ENCODE measurements at places on chromosomes 4 and X.

DNA sequence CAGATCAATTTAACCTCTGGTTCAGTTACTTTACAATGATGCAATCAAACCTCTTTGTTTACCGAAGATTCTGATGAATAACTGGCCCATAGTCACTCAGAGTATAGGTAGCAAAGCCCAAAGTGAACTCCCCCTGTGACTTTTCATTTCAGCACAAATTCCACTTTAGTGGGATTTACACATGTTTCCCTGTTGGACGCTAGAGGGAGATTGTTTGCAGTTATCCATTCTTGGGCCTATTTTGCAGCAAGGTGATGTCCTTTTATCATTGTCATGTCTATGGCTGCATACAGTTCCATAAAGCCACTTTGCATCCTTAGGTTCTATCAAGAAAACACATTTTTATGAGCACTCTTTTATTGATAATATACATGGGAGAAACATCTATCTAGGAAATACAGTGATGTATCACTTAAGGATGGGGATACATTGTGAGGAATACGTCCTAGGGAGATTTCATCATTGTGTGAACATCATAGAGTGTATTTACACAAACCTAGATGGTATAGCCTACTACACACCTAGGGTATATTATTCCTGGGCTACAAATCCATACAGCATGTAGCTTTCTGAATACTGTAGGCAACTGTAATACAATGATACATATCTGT, 14.5 kb upstream of the DKK2 start:
- no peak for DNase-seq

- DNase-seq = peak; percentile 5
Measured at GRCh38 chrX:39258331-39258730, 457.1 kb downstream of the MID1IP1 start.

DNA sequence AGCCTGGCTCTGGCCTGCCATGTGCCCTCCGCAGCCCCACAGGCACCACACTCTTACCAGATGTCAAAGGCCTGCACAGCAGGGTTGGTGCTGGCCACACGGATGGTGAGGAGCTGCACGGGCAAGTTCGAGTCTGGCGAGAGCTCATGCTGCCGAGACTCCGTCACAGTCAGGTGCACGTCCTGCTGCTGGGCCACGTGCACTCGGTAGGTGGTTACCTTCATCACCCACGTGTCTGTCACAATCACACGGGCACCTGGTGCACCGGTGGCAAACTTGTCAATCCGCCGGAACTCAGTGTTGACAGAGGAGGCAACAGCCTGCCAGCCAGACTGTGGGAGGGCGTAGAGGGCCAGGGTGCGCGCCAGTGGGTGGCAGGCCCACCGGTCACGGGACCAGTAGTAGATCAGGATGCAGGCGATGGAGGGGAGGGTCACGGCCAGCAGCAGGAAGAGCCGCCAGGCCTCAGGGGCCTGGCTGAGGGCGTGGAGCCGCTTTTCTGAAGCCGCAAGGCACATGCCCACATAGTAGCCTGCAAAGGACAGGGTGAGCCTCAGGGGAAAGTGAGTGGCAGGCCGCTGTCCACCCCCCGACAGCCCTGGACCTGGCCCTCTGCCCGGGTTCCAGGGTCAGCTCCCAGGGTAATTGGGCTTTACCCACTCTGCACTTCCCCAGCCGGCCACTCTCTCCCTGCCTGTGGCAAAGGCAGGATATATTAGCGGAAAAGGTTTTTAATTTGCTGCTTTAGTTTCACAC, 2.9 kb downstream of the TMEM129 start:
- no peak for DNase-seq

- no peak for DNase-seq
Measured at GRCh38 chr4:187724456-187724855, 271.1 kb upstream of the ZFP42 start.

GRCh38 chrX:1558761-1559468, 21.9 kb upstream of the P2RY8 start:
- DNase-seq = no peak

DNA sequence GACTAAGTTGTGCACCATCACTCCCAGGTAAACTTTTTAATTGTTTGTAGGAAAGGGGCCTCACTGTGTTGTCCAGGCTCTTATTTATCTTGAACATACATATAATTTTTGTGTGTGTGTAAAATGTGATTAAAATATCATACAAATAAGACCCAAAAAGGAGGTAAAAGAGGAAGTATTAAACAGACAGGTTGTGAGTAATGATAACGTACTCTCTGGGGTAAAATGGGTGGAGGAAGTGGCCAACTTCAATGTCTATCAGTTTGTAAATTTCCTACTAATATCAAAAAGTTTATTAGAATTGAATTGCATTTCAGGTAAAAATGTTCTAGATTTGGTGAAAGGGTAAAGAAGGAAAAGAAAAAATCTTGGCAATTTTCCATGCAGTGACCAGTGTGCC, 48.8 kb downstream of the SULT1E1 start:
- no peak for DNase-seq

DNA sequence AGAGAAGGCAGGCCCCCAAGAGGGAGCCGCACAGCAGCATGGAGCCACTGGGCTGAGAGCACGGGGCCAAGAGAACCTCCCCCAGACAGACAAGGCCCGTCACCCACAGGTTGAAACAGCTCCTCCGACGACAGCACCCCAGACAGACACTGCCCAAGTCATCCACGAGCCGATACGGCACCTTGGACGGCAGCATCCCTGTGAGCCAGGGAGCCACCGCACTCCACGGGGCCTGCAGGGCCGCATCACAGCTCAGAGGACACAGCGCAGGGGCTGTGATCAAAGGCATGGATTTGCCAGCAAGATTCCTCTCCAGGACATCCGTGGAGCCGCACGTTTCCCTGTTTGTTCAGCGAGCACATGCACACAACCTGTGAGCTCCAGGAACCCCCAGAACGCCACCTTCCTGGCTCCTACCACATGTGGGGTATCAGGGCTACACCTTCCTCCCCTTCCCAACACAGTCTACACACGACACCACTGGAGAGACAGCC, 3.9 kb downstream of the CTBP1 start:
- DNase-seq = no peak

DNA sequence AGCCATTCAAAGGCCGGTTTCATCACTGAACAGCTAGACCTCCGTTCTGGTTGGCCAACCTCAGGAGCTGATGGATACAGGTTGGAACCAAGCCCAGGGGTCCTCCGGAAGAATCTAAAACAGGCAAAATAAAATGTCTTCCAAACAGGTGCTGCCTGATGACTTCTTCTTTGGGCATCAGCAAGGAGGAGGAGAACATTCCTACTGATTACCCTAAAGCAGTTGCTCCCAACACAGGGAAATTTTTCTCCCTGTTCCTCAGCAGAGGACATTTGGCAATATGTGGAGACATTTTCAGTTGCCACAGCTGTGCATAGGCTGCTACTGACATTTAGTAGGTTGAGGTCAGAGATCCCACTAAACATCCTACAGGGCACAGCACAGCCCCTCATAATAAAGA, 319.3 kb upstream of the PPARGC1A start:
- DNase-seq = no peak

GRCh38 chrX:129785160-129785947, 5.6 kb downstream of the SASH3 start:
- no peak for DNase-seq

All from NCI-H774 (cell line).